Esophagus muscularis mucosa (tissue), 4 donors: ENCODE measurements at places on chromosomes 12 and 14. TPM values are rescaled to one million over a fixed set of nuclear protein-coding genes. Genes with fewer than 3 reads are reported as not detected.

TAS2R46 gene
- total RNA-seq: 1.1 TPM

FRMD6 gene
- 38.1 TPM for total RNA-seq

DNA sequence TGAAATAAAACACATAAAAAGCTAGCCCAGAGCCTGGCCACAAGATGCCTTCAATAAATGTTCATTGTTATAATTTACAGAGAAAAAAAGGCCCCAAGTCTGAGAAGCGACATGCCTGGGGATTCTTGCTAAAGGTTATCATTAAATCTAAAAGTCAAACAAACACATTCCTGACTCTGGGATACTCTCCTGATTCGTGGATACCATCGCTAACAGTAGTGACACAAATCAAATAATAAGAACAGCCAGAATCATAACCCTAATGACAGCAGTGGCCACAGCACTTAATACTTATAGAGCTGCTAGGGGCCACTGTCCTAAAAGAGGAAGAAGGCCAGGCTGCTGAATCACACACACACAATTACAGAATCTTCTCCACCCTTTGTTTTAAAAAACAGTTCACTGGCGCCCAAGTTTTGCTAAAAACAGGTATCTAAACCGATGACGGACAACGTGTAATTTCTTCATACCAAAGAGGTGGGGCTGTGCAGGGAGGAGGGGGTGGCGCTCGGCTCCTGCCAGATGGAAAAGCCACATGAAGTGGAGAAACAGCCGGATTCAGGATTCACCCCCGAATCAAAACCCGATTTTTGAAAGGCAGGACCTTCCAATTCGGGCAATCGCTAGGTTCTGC, 1.2 kb downstream of the CLIP1 start:
- peak; percentile 93 for DNase-seq

DNA sequence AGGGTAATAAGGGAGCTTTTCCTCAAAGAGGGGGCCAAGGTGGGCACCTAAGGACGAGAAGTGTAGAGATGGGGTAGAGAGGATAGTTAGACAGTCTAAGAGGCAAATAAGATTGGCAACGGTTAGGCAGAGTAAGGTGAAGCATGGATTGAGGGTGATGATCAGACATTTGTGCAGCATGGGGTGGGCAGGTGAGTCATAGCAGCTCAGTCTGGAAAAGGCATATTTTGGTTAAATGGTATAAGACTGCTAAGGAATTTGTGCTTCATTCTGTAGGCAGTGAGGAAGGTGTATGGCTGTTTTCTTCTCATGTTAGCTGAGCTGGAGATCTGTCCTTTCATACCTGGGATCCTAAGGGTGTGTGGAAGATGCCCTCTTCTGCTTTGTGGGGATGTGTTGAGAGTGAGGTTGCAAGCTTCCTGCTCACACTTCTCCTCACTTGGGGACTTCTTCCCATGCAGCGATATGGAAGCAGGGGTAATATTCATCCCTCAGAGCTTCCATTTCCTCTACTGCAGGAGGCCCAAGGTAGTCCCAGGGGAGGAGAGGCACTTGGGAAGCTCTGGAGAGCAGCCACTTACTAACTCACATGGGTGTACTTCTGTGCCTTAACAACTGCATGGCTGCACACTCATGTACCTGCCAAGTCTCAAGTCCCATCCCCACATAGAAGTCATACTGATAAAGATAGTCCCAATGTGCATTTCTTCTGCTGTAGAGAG, 28.9 kb downstream of the GSG1 start:
- no peak for DNase-seq

GRCh38 chr12:105667973-105668743, 337.7 kb downstream of the C12orf75 start:
- no peak for DNase-seq

DNA sequence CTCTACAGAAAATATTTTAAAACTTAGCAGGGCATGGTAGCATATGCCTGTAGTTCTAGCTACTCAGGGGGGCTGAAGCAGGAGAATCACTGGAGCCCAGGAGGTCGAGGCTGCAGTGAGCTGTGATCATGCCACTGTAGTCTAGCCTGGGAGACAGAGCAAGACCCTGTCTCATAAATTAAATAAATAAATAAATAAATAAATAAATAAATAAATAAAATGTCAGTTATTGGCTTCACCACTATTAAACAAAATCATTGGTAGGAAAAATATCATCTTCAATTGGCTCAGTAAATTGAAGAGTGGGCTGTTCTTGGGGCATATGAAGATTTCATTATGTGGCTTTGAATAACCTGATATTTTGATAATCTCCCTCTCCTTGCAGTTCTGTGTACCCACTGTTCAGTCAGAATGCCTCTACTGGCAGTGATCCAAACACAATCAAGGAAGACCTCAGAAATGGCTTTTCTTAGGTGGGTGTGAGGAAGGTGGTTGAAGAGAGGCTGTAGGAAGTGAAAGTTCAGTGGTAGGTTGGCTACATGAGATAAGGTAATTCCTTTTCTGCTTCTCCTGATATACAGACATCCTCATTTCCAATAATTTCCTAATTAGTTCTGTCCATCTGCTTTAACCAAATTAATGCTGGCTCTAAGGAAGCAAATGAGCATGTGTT, 175.8 kb downstream of the MSRB3 start:
- DNase-seq: no peak

GRCh38 chr14:62308891-62309290, 546.7 kb downstream of the SNAPC1 start:
- DNase-seq: no peak
